NCI-H1930 (cell line): ENCODE measurements at places on chromosomes 7 and 10.

- no peak for DNase-seq
Observed at GRCh38 chr10:101176577-101176976, 45.5 kb downstream of the TLX1 start.

DNA sequence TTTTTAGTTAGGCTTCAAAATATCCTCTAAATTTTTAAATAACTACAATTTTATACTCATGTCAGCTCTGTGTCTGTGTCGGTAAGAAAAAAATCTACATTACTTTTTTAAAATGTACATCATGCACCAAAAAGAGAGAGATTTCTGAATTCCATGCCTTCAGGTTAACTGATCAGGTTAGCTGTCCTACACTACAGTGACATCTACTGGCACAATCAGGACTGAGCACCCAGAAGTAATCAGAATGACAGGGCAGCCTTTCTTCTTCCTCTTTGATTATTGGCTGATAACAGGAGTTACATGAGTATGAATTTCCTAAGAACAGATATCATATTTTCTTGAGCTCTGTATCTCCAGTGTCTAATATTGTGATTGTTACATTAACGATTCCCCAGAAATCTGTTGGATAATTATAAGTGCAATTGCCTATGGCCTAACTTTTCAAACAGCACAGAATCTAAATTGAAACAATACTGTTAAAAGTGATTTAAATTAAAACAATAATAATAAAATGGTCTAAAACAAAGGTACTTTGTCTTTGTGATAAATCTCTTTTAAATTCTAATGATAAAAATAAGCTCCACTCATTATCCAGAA is 41.8 kb upstream of the HYCC1 start:
- peak; percentile 15 for DNase-seq

- no peak for DNase-seq
Observed at GRCh38 chr10:86968994-86969355, 693 bp downstream of the ADIRF start.

DNA sequence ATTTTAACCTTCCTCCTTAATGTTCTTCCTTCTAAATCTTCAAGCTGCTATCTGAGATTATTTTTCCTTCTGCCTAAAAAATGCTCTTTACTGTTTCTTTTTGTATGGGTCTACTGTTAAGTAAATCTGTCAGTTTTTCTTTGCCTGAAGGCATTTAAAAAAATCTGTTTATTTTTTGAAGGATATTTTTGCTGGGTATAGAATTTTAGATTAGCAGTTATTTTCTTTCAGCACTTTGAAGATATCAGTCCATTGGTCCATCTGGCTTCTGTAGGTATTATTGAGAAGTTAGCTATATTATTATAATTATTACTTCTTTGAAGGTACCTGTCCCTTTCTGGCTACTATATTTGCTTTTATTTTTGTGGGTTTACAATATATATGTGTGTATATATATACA is 171.4 kb downstream of the BBS9 start:
- DNase-seq: no peak

- DNase-seq: no peak
Observed at GRCh38 chr7:107210400-107210799, 41.6 kb downstream of the HBP1 start.

GRCh38 chr7:128838981-128839731 is 8.9 kb downstream of the FLNC start:
- no peak for DNase-seq

DNA sequence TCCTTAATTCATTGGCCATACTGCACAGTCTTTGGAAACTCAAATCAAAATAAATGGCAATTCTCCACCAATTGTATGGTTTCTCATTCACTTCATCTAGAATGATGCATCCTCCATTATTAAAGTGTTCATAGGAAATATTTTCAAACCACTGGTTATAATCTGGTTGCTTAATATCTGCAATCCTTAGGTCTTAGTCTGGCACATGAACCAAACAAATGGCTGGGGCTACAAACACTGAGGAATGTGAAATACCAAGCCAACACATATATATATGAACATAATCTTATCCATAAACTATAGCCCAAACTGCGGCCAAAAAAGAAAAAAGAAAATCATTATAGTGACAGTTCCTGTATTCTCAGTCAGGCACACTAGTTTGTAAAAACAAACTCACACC is 5.7 kb upstream of the MSS51 start:
- no peak for DNase-seq

GRCh38 chr10:43138757-43139241 is 554 bp downstream of the CSGALNACT2 start:
- DNase-seq: no peak

DNA sequence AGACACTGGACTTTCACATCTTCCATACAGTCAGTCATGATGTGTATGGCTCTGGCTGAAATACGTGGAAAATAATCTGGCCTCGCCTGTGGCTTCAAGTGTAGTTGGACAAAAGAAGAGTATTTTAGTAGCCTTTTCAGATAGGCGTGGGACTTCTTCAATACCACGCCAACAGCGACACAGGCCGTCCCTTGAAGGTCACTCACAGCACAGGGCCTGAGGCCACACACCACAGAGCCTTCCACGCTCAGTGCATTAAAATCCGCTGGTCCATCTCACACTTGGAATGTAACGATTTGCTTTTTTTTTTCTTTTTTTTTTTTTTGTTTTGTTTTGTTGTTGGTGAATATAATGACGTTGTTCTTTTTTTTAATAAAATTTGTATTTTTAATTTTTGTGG is 51.8 kb upstream of the SUN1 start:
- no peak for DNase-seq

GRCh38 chr7:35799846-35800717 is 775 bp upstream of the SEPTIN7 start:
- DNase-seq: peak; percentile 88

GRCh38 chr10:42680267-42680666 is 41.9 kb upstream of the ZNF33B start:
- DNase-seq: no peak

GRCh38 chr10:101261702-101262101 is 32.4 kb upstream of the LBX1 start:
- DNase-seq: no peak

GRCh38 chr10:15229268-15229667 is 60.8 kb upstream of the NMT2 start:
- DNase-seq: no peak

GRCh38 chr10:154348-154747 is 19.1 kb downstream of the ZMYND11 start:
- no peak for DNase-seq

- no peak for DNase-seq
Observed at GRCh38 chr10:19845503-19846368, 29.5 kb downstream of the PLXDC2 start.

DNA sequence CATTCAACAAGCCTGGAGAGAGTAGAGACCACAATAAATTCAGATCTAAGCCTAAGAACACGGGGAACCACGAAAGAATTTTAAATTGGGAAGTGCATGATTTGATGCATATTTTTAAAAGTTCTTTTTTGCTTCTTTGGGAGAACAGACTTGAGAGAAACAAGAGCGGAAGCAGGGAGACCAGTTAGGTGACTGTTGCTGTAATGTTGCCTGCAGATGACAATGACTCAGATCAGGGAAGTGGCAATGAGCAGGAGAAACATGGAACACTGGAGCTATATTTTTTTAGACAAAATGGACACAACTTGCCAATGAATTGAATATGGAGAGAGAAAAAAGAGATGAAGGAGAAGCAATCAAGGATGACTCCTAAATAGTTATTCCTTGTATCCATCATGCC is 125.1 kb downstream of the RAPGEF5 start:
- DNase-seq: no peak

DNA sequence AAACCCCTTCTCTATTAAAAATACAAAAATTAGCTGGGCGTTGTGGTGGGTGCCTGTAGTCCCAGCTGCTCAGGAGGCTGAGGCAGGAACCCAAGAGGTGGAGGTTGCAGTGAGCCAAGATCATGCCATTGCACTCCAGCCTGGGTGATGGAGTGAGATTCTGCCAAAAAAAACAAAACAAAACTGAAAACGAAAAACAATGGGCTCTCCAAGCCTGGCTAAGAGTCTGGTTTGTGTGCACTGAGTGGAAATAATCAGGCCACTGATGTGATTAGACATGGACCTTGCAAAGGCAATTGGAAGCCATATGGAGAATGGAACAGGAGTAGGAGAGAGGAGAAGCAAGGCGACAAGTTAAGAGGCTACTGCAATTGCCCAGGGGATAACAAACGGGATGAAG is 60.1 kb upstream of the GSDME start:
- DNase-seq: no peak

- no peak for DNase-seq
Observed at GRCh38 chr7:98930464-98930863, 52.1 kb downstream of the TRRAP start.

DNA sequence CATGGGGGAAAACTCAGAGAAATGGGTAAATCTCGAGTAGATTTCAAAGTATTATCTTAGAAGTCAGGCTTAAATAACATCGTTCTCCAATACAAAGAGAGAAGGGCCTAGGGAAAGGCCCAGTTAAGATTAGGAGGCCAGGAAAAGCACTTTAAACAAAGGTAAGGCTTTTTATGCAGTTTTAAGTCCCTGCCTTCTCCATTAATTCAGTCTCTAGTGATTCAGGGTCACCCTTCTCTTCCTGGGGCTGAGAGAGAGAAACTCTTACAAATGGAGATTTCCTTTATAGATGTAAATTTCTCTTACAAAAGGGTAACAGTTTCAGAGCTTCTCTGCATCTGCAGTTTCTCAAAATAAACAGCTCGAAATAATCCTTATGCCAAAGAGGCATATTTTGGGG is 179.3 kb downstream of the HECW1 start:
- no peak for DNase-seq

DNA sequence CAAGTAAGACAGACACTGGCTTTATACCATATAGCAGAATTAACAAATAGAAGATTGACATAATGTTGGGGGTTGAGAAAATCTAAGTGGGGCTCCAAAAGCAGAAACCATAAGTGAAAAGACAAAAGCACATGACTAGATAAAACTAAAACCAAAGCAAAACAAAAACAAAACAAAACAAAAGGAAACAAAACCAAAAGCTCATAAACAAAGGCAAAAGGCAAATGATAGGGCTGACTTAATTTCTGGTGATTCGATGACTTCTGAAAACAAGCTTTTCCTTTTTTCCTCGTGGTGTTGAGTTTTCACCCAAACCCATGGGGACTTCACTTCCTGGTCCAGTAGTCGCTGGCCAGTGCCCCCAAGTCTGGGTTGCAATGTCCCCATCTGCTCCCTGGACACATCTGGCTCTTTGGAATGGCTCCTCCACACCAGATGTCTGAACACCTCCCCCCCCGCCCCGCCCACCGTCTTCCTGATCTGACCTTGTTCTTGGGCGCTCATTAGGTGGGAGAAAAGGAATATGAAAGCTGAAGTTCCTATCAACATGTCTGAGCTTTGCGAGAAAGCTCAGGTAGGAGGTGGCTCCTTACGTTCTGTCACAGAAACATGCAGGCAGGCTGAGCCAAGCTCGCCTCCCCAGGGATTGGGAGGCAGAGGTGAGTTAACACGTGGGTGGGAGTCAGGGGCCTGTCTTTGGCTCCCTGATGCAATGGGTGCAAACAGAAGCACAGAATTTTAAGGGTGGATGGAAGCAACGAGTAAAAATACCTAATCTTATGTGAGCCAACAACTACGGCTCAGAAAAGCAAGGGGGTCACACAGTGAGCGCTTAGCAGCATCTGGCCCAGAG is 121.0 kb downstream of the NEURL1 start:
- DNase-seq: no peak

- DNase-seq: no peak
Observed at GRCh38 chr10:128062881-128063563, 63.2 kb downstream of the MKI67 start.

DNA sequence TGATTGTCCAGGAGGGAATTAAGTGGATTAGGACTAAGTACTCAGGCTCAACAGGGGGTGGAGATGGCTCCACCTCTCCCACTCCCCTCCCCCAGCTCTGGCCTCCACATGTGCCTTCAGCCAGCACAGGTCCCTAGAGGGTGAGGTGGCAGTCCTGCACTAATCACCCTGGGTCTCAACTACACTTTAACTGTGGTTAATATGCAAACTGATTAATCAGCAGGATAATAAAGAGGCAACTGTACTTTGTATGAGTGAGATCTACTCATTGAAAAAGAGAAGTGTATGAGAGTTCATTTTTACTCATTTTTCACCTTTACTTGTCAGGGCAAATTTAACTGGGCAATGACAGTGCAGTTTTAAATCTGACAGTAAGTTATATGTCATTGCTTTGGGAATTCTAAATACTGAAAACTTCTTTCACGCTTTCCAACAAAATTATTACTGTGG is 223.8 kb upstream of the CCDC6 start:
- no peak for DNase-seq

DNA sequence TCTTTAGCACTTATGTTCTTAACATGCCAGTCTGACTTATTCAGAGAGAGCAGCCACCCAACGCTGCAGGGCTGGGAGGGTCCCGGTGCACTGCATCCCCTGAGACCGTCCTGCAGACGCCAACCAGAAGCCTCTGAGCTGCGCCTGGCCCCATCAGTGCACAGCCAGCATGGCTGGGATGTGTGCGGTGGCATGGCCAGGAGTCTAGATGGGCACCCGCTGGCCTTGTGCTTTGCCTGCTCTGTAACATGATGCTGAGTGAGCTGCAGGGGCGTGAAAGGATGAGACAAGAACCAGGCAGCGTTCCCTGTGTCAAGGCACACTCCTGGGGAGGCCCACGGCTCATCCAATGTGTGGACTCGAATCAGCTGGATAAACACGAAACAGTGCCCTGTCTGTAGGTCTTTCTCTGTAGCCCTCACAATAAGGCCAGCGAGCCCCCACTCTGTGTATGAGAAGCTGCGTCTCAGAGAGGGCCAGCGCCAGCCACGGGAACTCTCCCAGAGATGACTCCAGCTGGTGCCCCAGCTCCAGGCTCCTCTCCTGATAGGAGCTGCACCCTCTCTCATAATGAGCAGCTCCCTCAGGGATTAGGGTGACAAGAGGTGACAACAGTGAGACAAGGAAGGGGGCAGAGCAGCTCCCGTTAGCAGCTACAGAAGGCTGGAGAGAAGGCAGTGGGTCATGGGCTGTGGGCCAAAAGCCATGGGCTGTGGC is 96.8 kb downstream of the TNS3 start:
- no peak for DNase-seq
